Peyer's patch (tissue), 4 donors: ENCODE measurements at places on chromosomes 2 and 18. TPM values are rescaled to one million over a fixed set of nuclear protein-coding genes. Genes with fewer than 3 reads are reported as not detected.
A peak's percentile ranks its signal among the peaks of the same experiment; 100 is the strongest.

- H3K4me1 ChIP-seq = no peaks in the 10 kb centered on the region
- no peaks in the 10 kb centered on the region for H3K27me3 ChIP-seq
- H3K27ac ChIP-seq = no peak overlapping the region
These were observed 13.4 kb upstream of the CLASP1 start for GRCh38 chr2:121662656-121663055.

ATP6V1C2 gene
- not detected for total RNA-seq

DNA sequence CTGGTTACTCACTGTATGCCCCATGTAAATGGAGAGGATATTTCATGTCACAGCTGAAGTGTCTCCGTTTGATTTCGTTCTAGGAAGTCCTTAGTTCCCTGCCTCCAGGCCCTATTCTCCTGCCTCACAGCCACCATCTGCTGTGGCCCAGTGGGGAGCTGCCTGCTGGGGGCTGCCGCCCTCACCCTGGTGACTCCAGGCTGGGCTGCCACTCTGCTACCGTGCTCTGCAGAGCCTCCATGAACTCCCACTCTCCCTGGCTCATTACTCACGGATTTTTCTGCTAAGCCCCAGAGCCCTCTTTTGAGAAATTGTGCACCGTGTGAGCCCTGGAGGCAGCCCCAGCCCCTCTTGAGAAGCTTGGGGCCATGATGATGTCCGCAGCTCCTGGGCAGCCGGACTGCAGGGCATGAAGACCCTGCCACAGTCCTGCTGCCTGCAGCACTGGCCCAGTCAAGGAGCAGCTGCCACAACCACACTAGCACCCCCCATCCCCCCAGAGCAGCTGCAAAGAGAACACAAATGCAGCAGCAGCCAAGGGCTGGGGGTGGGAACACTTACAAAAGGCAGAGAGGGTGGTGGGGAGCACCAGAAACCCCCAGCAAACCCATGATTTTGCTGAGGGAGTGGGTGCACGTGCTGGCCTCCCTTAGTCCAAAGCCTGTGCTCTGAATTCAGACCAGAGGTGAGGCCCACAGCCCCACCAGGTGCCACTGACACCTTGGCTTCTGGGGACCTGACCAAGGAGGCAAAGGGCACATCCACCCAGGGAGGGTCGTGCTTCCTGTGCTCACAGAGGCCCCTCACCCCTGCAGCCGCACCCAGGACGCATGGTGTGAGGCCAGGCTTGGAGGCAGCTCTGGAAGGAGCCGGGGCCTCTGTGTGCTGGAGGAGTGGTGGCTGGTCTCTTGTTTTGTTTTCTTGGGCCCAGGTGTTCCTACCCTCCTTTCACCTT, 270.2 kb upstream of the RAB6C start:
- no peaks in the 10 kb centered on the region for H3K4me1 ChIP-seq
- H3K4me3 ChIP-seq = no peak overlapping the region
- H3K36me3 ChIP-seq = no peaks in the 10 kb centered on the region
- H3K27ac ChIP-seq = no peak overlapping the region

DNA sequence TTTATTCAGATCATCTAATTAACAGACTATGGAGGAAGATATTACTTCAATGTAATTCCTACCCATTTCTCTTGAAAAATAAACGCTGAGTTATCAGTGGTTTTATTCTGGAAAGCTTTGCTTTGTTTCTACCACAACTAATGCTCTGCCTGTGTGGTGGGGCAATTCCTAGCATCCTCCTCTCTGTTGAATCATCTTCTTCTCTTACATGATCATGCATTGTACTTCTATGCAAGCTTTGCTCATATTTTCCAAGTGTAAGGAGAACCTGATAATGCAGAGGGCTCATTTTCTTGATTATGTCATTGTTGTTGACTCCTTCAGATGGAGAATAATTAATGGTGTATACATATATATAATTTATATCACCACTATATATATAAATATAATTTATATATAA, 46.7 kb downstream of the CCDC195 start:
- H3K4me1 ChIP-seq = no peaks in the 10 kb centered on the region
- no peak overlapping the region for H3K4me3 ChIP-seq
- DNase-seq = no peak
- no peaks in the 10 kb centered on the region for H3K27me3 ChIP-seq
- no peak overlapping the region for H3K27ac ChIP-seq

DNA sequence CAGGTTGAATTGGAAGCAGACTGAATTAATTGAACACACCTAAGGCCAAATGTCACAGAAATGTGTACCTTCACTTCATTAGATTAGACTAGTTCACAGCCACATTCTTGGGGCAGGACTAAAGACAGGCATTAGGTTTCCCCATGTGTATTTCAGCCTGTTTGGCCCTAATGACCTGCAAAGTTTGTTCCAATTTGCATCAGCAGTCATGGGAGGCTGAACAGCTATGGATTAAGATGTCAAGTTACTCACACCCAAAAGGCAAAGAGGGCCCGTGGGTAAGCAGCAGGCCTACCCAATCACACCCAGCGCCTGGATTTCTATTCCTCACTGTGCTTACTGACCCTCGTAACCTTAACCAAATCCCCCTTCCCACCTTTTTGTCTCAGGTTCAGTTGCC, 99.6 kb upstream of the RIOK3 start:
- no peak overlapping the region for H3K4me3 ChIP-seq
- H3K27ac ChIP-seq = no peak overlapping the region
- H3K36me3 ChIP-seq = no peaks in the 10 kb centered on the region

DNA sequence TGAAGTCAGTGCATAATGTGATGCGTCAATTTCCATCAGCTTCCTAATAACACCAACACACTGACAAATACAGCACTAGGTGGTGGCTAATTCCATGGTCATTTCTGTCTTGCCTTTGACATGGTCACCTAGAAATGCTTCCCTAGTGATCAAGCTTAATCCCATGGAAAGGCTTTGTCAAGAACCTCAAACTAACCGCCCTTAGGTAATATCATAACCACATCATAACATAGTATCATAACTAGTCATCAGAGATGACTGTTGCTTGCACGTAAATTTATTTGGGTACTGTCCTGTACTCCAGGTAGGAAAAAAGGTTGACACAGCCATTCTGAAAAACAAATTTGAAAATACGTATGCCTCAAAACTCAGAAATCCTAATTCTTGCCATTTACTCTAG, 471.8 kb downstream of the IRS1 start:
- DNase-seq = no peak
- H3K4me1 ChIP-seq = no peaks in the 10 kb centered on the region
- H3K27ac ChIP-seq = no peak overlapping the region
- no peaks in the 10 kb centered on the region for H3K36me3 ChIP-seq

GRCh38 chr2:20656561-20656960, 5.7 kb upstream of the HS1BP3 start:
- H3K4me1 ChIP-seq = peaks cover 1% of the 10 kb centered on the region
- no peaks in the 10 kb centered on the region for H3K36me3 ChIP-seq
- no peaks in the 10 kb centered on the region for H3K27me3 ChIP-seq
- H3K4me3 ChIP-seq = no peak overlapping the region
- DNase-seq = no peak
- no peak overlapping the region for H3K27ac ChIP-seq

GRCh38 chr2:190891889-190892288, 11.3 kb downstream of the GLS start:
- no peaks in the 10 kb centered on the region for H3K36me3 ChIP-seq
- no peak for DNase-seq
- H3K27me3 ChIP-seq = no peaks in the 10 kb centered on the region
- H3K4me1 ChIP-seq = no peaks in the 10 kb centered on the region
- no peak overlapping the region for H3K27ac ChIP-seq

DNA sequence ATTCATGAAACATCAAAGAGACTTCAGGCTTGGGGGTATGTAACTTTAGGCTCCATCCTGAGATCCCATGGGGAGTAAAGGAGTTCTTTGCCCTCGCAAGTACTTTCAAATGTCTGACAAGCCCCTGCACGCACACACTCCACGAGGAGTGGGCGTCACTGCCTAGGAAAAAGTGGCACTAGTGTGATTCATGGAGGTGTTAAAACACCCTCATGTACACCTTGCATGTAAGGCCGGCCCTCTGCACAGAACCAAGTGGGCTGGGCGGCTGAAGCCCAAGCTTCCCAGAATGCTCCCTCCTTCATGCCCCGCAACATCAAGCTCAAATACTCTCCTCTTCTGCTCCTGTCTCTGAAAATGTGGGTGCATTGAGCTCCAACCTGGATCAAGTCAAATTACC, 7.8 kb downstream of the HS1BP3 start:
- no peak overlapping the region for H3K4me3 ChIP-seq
- no peaks in the 10 kb centered on the region for H3K36me3 ChIP-seq
- no peak for DNase-seq
- peaks cover 1% of the 10 kb centered on the region for H3K4me1 ChIP-seq
- no peaks in the 10 kb centered on the region for H3K27me3 ChIP-seq

- H3K4me1 ChIP-seq = no peaks in the 10 kb centered on the region
- H3K36me3 ChIP-seq = no peaks in the 10 kb centered on the region
- peak; percentile 44 for DNase-seq
- no peak overlapping the region for H3K4me3 ChIP-seq
- no peak overlapping the region for H3K27ac ChIP-seq
- H3K27me3 ChIP-seq = no peaks in the 10 kb centered on the region
These were observed 81.0 kb upstream of the RBM44 start for GRCh38 chr2:237717366-237718276.

KYNU gene
- 2.1 TPM for total RNA-seq

SP140 gene
- total RNA-seq = 10.6 TPM

DNA sequence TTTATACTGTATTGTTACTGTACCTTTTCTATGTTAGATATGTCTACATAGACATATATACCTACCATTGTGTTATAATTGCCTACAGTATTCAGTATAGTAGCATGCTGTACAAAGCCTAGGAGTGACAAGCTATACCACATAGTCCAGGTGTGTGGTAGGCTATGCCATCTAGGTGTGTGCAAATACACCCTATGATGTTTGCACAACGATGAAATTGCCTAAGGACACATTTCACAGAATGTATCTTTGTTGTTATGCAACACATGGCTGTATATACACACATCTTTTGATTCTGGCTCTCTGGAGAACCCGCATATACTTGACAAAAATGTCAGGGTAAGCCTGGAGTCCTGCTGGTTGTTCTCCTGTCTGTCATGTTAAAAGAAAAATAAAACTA, 85.1 kb downstream of the BCL2L11 start:
- H3K27me3 ChIP-seq = no peaks in the 10 kb centered on the region
- no peak overlapping the region for H3K27ac ChIP-seq
- no peak overlapping the region for H3K4me3 ChIP-seq
- no peak for DNase-seq
- no peaks in the 10 kb centered on the region for H3K36me3 ChIP-seq

L3MBTL4 gene
- 13.4 TPM for total RNA-seq

SLC38A11 gene
- 13.1 TPM for total RNA-seq

DNA sequence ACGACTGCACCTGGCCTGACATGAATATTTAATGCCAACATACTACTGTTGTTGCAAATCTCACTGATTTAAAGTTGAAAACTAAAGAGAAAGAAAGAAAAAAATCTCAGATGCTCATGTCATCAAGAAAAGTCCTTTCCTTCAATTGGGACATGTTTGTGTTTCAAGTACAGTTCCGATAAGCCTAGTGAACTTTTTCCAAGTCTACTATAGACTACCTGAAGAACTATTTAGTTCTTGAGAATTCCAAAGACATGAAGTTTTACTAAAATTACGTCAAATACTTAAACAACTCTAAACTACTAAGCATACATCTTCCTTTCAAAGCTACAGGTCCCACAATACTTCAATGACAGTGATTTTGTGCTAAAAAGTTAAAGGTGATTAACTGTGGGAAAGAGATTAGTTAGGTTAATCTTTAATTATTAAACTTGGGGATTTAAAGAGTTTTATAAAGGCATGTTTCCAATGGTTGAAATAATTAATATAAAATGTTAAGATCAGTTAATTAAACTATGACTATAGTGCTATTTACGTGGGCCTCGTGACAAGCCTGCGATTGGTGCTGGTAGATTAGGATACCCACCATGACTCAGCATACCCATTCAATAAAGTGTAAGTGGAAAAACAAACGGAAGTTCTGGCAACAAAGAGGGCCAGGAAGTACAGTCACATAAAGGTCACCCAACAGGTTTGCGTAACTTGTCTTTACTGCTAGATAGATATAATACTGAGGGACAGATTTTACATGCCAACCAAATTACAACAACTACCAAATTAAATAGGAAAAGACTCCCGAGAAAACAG, 55.5 kb downstream of the SEPTIN10 start:
- H3K4me1 ChIP-seq = no peaks in the 10 kb centered on the region
- H3K4me3 ChIP-seq = no peak overlapping the region
- DNase-seq = no peak
- H3K27ac ChIP-seq = no peak overlapping the region
- no peaks in the 10 kb centered on the region for H3K27me3 ChIP-seq
- H3K36me3 ChIP-seq = no peaks in the 10 kb centered on the region

- H3K27me3 ChIP-seq = no peaks in the 10 kb centered on the region
- no peaks in the 10 kb centered on the region for H3K4me1 ChIP-seq
- DNase-seq = no peak
- no peak overlapping the region for H3K27ac ChIP-seq
- no peaks in the 10 kb centered on the region for H3K36me3 ChIP-seq
- H3K4me3 ChIP-seq = no peak overlapping the region
These were observed 30.6 kb upstream of the GPD2 start for GRCh38 chr2:156405586-156405985.
